IMR-90 (cell line): ENCODE measurements at places on chromosomes 7 and 10. TPM values are rescaled to one million over a fixed set of nuclear protein-coding genes. Genes with fewer than 3 reads are reported as not detected.
A peak's percentile ranks its signal among the peaks of the same experiment; 100 is the strongest.

CHAT gene
- not detected in 2 replicates for polyA plus RNA-seq

DNA sequence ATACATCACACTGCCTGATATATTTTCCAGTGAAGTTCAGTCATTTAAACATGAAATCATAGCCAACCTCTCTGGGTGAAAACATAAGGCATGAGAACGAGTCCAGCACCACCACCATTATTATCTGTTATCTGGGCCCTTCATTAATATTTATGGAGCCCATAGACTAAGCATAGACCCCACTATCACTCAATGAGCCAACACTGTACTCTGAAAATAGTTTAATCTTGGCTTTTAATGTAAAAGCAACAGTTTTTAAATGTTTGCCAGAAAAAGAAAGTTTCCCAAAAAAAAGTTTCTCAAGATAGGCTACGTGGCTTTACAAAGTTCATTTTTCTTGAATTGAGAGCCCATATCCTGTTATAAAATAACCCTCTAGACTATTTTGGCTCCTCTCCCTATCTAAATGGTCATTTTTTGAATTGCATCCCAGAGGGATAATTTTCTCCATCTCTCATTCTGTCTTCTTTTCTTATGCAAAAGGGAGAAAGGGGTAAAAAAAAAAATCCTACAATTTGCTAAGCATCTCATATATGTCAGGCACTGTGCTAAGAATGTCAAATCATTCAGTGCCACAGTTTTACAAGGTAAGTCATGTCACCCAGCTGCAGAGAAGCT, 66.1 kb downstream of the FZD1 start:
- DNase-seq: no peak

LGI1 gene
- not detected in 2 replicates for polyA plus RNA-seq

DNA sequence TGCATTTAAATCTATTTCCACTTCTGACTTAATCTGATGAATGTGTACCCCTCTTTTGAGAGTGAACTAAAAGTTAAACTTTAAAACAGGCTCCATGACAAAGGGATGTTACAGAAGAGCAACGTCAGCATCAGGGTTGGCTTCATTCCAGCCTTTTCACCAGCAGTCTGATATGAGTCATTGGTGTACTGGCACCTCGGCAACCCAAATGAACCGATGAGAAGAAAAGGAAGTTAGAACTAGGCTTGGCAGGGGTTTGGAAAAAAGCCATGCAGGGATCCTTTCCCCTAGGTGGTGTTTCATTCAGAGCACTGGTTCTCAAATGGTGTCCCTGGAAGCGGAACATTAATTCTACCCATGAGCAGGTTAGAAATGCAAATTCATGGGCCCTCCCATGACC, 53.6 kb downstream of the SEC61G start:
- peak; percentile 37 for DNase-seq

BMPER gene
- 4.6 and 6.2 TPM in 2 replicates for polyA plus RNA-seq

DNA sequence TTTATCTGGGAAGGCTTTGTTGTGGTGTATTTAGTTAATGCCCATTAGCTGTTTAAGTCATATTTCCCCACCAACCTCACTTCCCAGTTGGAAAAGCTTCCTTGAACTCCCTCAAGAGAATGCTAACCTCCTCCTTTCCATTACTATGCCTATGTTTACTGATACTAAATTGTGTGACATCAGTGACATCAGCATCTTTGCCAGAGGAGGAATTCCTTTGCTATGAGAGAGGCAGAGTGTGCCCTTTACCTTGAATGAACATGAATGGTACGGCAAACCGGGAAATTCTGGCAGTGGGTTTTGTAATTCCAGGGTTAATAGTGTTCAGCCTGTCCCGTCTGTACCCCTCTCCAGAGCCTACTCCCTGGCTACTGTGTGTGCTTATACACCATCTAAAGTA, 22.1 kb upstream of the GLCCI1 start:
- no peak for DNase-seq

DNA sequence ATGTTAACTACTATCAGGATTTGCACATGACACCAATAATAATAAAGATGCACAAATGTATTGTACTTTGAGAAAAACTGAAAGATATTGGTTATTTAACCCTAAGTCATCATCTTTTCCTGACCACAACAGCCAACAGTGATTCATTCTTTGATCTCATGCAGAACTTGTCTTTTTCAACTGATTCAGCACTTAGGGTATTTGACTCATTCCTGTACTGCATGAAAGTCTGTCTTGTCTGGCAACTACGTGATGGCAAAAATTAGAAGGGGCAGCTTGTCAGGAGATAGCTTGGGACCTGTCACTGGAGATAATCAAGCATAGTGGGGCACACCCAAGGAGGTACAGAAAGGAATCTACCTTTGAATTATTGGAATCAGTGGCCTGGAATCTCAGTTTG, 77.8 kb upstream of the LRRC17 start:
- DNase-seq: peak; percentile 91

DNA sequence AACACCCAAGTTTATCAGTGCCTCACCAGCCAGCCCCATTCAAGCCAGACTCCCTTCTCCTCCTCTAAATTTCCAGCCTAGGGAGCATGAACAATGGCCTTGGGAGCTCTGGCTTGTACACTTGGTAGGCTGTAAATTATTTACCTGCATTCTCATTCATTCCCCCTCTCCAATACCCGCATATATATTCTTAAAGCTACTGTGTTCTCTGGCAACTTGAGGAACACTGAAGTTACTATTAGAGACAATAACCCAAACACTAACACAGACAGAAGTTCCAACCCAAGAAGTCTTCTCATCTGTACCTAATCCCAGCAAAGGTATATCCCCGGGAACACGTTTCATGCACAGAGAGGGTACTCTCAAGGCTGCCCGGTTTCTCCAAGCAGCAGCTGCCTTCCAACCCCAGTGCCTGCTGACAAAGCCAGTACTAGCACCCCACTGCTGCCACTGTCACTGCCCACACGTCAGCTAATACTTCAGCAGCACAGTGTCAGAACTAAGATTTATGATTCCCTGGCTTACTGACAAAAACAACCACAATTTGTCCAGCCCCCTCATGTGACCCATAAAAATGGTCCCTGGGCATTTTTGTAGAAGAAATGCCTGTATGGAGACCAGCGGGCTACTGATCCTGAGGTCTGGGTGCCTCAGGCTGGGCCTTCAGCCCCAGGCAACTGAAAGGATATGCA, 3.1 kb downstream of the WDR91 start:
- DNase-seq: no peak

PAPSS2 gene
- 51.1 and 63.3 TPM in 2 replicates for polyA plus RNA-seq

SPAM1 gene
- polyA plus RNA-seq: not detected in 2 replicates

DNA sequence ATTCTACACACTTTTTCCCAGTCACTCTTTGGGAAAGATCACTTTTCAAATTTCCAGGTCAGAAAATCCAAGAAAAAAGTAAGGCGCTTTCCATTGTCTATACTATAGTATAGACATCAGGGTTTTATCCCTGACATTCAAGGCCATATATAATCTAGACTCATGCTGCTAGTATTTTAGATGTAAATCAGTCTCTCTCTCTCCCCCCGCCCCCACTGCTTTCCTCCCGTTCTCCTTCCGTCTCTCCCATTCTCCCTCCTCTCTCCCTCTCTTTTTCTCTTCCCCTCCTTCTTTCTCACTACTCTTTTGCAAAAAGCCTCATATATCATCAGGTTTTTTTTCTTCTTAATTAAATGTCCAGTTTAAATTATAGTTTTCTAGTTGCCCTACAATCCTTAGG, 154.8 kb downstream of the PHF14 start:
- DNase-seq: no peak

DNA sequence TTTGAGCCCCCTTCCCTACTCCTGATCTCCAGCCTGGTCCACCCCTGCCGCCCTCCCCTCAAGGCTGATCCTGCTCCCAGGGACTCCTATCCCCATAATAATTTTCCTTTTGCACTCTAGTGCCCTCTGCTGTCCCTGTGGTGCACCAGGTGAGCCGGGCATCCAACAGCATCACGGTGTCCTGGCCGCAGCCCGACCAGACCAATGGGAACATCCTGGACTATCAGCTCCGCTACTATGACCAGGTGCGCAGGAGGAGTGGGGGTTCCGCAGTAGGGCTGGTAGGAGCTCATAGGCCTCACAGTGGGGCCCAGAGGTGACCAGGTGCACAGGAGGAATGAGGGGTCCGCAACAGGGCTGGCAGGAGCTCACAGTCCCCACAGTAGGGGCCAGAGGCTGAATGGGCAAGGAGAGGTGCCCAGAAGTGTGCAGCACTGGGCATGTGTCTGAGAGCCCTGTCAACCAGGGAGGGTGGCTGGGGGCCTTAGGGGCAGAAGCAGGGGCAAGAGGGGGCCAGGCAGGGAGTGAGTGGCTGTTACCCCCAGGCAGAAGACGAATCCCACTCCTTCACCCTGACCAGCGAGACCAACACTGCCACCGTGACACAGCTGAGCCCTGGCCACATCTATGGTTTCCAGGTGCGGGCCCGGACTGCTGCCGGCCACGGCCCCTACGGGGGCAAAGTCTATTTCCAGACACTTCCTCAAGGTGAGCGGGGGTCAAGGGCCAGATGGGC, 11.7 kb downstream of the EPHB6 start:
- no peak for DNase-seq

DNA sequence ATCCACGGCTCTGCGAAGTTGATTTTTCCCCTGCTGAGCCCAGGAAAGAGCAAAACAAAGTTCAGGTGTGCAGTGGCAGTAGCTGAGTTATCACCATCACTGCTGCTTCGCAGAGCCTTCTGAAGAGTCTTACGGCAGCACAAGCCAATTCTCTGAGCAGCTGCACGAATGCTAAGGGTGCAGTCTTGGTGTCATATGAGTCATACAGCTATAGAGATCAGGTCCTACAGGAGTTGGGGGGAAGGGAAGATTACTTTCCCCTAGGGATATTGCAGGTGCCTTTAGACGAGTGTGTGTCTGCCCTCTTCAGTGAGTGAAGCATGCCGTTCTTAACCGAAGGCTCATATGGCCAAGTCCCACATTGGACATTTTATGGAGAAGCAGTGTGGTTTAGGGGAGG, 227.8 kb downstream of the CELF2 start:
- no peak for DNase-seq

DNA sequence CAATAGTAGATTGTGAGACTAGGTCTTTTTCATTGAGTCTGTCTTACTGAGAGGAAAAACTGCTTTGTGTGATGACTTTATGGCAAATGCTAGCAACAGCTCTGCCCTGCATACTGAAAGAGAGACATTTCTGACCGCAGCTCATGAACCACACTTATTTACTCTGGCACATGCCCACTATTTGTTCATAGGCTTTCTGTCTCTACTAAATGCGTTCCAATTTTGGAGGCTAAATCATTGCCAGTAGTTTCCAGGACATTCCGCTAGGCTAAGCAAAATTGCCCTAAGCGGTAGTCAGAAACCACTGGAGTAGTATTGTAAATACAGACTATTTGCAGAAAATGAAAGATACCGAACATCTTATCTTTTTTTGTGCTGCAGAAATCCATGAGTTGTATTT, 55.6 kb upstream of the DLX6 start:
- DNase-seq: no peak

- DNase-seq: no peak
These were observed 297.6 kb downstream of the LHFPL3 start for GRCh38 chr7:104625956-104626355.

CABCOCO1 gene
- polyA plus RNA-seq: 0.19 and 0.31 TPM in 2 replicates

DNA sequence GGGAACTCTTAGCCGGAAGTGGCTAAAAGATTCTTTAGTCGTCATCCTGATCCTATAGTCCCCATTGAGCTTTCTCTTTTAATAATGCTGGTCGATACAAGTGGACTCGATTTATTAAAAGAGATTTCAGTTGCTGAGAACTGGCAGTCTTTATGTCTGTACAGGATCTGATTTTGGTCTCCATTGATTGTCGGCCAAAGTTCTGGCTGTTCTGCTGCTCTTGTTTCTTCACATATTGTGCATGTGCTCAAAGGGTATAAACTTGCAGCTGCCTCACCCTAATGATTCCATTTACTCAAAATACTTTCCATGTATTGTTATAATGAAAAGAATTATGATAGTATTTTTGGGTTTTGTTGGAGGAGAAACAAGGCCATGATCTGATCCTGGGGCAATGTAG, 100.7 kb upstream of the CTTNBP2 start:
- no peak for DNase-seq

DNA sequence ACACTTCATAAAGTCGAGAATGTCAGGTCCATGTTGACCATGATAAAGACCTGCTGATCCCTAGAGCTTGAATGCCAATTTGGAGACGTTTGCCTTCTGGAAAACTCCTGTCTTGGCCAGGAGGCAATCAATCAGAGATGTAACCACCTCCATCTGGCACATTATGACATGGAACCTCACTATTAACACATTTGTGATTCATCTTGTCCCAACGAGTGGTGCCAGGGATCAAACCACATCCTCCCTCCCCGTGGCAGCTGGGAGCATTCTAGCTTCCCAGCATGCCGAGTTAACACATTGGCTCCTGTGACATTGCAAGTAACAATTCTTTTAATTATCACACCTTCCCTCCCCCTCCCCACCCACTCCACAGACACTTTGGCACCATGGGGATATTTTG, 84.0 kb upstream of the PPP1R17 start:
- no peak for DNase-seq

BCCIP gene
- polyA plus RNA-seq: 42.4 and 49.2 TPM in 2 replicates

GRCh38 chr10:119397416-119397815, 145.1 kb downstream of the RGS10 start:
- DNase-seq: no peak

COL17A1 gene
- 0.14 and 0.32 TPM in 2 replicates for polyA plus RNA-seq

DNA sequence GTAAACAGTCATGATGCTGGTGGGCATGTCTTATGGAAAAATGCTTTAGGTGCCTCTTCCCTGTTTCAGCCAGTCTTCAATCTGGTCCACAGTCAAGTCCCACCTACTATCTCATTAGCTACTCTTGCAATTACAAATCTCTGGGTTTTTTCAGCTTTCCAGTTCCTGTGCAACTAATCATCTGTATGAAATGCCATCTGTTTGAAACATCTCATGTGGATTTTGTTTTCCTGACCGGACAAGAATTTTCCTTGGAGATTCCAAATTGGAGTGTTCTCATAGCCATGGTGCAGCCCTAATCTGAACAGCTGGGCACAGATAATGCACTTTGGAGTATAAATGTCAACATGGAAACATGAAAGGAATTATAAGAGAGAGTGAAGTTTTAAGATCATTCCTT, 41.3 kb upstream of the CALN1 start:
- DNase-seq: no peak

POM121C gene
- polyA plus RNA-seq: 18.3 and 20.4 TPM in 2 replicates

DNA sequence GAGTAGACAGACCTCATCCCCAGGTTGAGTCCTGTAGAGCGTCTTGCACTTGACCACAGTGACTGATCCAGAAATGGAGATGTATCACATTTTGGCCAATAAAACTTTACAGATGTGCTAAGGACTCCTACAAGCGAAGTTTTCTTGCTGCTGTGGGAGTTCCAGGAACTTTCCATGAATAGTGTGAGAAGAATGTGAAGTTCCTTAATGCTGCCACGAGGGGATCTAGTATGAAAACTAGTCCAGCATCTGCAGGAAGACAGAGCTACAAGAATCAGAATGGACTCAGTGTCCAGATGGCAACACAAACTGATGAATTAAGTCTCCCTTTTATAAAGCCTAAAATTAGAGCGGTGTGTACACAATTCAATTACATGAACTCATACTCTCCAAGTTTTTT, 14.8 kb upstream of the LSM8 start:
- DNase-seq: peak; percentile 41

GRCh38 chr7:131608116-131608500, 51.7 kb upstream of the PODXL start:
- no peak for DNase-seq
